NCI-H187 treated with DMSO at 0.1 percent for 48 hours (cell line): ENCODE measurements at places on chromosomes 2 and 18.

DNA sequence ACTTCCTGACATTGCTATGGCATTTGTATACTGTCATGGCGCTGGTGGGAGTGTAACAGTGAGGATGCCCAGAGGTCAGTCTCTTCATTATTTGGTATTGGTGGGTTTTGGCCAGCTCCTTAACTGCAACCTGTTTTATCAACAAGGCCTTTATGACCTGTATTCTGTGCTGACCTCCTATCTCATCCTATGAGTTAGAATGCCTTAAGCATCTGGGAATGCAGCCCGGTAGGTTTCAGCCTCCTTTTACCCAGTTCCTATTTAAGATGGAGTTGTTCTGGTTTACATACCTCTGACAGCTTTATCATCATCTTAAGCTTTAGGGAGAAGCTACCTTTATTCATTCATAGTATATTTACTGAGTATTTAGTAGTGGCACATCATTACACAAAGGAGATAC is 103.8 kb downstream of the RAPGEF4 start:
- no peak for DNase-seq

DNA sequence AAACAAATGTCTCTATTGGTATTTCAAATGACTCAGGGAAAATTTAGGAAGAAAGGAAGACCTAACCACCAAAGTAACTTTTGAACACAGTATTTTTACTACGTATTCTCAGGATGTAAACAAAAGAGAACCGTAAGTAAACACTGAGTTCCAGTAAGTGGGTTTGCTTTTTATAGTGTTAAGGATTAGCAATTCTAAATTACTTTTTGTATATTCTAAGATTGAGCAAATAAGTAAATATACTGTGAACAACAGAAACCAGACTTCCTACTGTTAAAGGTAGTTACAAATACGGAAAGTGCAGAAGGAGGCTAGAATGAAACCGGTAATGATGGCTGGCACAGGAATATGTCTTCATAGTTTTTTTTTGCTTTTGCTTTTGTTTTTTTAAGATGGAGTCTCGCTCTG is 31.5 kb downstream of the SESTD1 start:
- no peak for DNase-seq

DNA sequence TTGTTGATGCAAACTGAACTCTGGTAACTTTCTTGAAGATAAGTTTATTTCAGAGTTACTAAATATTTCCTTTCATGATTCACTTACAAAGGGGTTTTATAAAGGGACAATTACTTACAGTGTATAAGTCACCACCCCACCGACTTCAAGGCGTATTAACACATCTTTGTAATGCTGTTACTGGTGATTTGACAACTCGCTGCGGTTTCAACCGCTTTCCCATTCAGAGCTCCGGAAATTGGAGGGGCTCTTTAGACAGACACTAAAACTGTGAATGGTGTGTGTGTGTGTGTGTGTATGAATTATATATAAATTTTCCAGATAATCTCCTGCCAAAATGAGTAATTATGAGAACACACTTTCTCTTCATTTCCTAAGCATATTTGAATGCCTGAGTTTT is 4.9 kb downstream of the TM4SF20 start:
- DNase-seq, result no peak

GRCh38 chr2:221402072-221402471 is 170.0 kb downstream of the EPHA4 start:
- DNase-seq, result no peak

DNA sequence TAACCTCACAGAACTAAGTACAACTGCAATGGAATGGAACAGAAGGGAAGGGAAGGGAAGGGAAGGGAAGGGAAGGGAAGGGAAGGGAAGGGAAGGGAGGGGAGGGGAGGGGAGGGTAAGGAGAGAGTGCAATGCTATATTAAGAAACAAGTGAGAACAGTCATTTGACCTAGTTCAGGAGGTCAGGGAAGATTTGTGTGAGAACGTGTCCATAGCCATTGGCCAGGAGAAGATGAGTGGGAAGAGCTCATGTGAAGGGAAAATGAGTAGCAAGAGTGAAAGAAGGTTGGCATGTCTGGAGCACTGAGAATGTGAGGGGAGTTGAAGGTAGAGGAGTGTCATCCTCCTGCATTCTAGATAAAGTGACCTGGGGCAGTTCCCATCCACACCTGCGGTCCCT is 481.6 kb downstream of the IRS1 start:
- DNase-seq, result no peak

- no peak for DNase-seq
Observed at GRCh38 chr2:163698857-163699256, 37.0 kb downstream of the FIGN start.

DNA sequence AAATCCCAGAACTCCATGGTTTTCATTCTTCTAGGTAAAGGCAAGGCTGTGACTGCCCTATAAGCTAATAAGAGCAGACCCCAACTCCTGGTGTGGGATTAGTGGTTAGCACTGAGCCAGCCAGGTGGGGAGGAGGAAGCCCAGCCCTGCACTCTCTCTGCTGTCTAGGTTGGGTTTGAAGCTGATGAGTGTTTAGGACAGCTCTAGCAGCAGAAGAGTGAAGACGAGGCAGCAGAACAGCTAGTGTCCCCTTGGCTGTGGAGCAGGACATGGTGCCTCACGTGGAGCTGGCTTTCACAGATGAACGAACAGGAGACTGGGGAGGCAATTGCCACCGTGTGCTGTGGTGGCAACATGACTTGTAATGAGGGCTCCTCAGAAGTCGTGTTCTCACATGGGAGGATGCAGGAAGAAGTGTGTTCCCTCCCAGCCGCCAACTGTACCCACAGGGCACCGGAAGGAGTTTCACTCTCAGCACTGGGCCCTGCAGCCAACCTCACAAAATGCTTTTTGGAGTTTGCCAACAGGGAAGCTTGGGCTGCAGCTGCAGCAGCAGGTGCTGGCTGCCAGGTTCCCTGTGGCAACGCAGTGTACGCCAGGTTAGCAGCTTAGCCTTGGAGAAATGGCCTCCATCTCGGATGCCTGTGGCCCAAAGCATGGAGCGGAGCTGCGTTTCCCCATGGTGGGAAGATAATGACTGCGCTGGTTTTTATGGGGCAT is 328.2 kb downstream of the SETBP1 start:
- no peak for DNase-seq

DNA sequence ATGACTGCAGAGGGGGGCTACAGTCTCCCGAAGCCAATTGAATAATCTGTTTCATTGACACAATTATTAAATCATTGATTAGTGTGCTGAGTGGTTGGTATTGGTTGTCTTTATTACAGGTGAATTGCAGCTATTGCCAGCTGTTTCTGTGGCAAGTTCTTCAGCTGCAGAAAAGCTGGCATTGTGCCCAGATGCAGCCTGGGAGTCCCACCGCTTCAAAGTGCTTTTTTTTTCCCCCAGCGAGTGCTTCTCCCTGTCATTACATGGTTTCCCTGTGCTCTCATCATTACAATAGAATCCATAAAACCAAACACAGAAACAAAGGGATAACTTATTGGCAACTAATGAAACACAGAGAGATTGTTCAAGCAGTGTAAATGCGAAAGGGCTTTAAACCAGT is 164.7 kb downstream of the GRB14 start:
- peak; percentile 35 for DNase-seq

DNA sequence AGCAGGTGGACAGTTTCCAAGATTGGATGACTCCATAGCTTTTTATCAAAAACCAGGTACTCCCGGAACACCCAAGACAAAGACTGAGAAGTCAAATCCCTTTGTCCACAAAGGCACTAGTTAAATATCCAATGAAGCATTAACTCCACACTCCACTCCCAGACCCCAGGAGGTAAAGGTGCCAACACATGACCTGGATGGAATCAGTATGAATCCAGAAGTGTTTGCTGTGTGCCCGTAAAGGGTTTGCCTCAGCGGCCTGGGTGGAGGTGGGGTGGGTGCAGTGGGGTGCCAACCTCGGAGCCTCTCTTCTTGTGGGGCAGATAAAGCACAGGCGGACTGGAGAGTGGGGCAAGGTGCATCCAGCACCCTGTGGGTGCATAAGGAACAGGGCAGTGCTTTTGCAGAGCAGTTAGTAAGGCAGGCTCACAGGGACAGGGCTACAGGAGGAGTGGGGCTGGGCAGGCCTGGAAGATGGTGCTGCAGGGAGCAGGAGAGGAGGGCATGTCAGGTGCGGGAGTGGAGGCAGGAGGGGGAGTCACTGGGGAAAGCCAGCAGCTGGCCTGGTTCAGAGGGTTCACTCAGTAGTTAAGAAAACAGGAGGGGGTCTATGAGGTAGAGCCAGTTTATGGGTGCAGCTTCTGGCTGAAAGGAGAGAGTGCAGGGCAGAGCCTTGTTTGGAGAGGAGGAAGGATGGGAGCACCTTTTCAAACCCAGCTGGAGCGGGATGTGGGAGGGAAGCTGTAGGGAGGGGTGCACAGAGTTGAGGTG is 208.4 kb upstream of the SMAD2 start:
- DNase-seq, result no peak

GRCh38 chr2:129877795-129878775 is 101.4 kb upstream of the RAB6C start:
- DNase-seq, result no peak
